ENCODE measurements at places on chromosomes 7 and 10.

GRCh38 chr10:16280595-16280994 is 156.2 kb upstream of the PTER start:
- DNase-seq, result no peak

DNA sequence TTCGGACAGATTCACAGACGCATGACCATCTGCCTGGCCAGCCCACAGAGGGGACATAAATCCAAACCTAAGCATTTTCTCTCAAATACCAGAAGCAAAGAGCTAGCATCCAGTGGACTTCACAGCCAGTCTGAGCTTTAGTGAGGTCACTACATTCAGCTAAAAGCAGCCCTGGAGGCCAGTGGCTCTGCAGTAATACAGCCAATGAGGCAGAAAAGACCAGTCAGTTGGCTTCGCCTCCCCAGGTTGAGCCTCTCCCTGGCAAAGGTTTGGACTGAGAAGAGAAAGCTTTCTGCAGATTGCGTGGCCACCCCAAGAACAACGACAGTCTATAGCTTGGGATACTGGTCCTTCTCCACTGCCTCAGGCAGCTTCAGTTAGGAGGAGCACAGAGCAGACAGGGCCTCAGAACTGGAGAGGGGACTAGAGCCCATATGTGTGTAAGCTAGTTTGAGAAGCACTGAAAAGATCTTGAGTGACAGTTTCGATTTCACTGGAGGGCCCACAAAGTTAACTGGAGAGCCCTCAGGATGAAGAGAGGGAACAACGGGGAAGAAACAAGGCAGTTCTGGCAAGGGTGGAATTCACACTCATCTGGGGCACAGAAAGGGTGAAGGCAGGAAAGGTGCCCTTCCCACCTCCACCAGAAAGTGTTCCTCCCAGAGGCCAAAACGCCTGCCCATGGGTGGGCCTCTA is 3.8 kb downstream of the WDR91 start:
- no peak for DNase-seq

GRCh38 chr10:30763918-30764317 is 134.4 kb upstream of the LYZL2 start:
- no peak for DNase-seq

DNA sequence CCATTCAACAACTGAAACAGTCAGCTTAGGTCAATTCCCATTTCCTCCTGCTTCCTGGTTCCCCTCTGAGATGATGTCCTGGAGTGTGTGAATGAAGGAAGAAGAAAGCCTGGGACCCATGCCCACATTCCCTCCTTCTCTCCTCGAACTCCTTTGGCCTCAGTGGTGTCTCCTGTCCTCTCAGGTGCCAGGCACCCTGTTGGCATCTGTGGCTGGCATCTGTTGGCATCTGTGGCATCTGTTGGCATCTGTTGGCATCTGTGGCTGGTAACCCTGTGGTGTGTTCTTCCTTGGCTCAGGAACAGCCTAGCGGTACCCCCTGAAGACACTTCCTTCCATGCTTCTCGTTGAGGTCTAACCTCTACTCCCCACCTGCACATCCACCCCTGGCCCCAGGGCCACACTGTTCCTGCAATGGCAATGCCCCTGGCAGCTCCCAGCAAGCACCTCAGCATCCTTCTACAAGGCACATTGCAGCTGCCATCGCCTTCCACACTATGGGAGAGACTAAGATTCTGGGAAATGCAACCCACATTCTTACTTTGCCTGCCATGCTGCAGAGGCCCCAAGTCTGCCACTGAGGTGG is 114.4 kb upstream of the NEBL start:
- DNase-seq, result no peak

GRCh38 chr10:69045441-69046300 is 42.2 kb upstream of the SRGN start:
- no peak for DNase-seq

DNA sequence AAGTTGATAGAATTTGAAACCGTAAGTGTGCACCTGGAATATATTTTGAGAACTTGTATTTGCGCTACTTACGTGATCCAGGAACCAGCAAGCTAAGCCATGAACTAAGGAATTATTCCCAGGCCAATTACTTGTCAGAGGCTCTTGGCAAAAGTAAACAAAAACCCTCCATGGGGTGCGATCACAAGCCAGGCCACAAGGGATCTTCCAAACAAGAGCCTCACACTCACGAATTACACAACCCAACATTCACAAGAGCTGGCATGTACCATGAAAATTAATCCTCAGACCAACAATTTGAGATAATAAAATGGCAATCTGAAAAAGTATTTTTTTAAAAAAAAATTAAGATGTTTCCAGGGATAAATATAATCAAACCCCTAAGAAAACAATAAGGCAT is 467.0 kb upstream of the AKR1E2 start:
- DNase-seq, result no peak

- no peak for DNase-seq
Observed at GRCh38 chr7:33183504-33183903, 54.1 kb downstream of the BBS9 start.

GRCh38 chr7:139034855-139035585 is 822 bp downstream of the ZC3HAV1L start:
- DNase-seq, result peak; percentile 17
